ENCODE measurements at places on chromosomes 11 and 22. TPM values are rescaled to one million over a fixed set of nuclear protein-coding genes. Genes with fewer than 3 reads are reported as not detected.

Gene SAA4
- polyA plus RNA-seq, result not detected

Gene SPDYC
- not detected for polyA plus RNA-seq

Gene OR5A1
- not detected for polyA plus RNA-seq

Gene ADAMTS8
- 0.12 TPM for polyA plus RNA-seq

Gene PLEKHB1
- polyA plus RNA-seq, result 0.40 TPM

Gene KRTAP5-7
- 0.56 TPM for polyA plus RNA-seq

Gene INTS4
- 34.5 TPM for polyA plus RNA-seq

Gene OOSP4A
- not detected for polyA plus RNA-seq

Gene ABCC8
- polyA plus RNA-seq, result 13.2 TPM

Gene PGA3
- polyA plus RNA-seq, result not detected

Gene GDPD4
- polyA plus RNA-seq, result not detected

Gene SLC5A4
- not detected for polyA plus RNA-seq

Gene VWA5A
- polyA plus RNA-seq, result 87.3 TPM

Gene DEUP1
- 0.46 TPM for polyA plus RNA-seq

Gene ZNF70
- 1.3 TPM for polyA plus RNA-seq

Gene UPK3A
- polyA plus RNA-seq, result not detected

Gene B3GAT3
- polyA plus RNA-seq, result 127 TPM

Gene ZNF280B
- polyA plus RNA-seq, result 2.3 TPM

Gene RBMXL2
- polyA plus RNA-seq, result not detected

Gene TYR
- polyA plus RNA-seq, result not detected

Gene MOGAT2
- polyA plus RNA-seq, result not detected

Gene SLC22A6
- not detected for polyA plus RNA-seq

Gene MFRP
- not detected for polyA plus RNA-seq

Gene C1QTNF6
- 7.9 TPM for polyA plus RNA-seq

Gene C11orf97
- not detected for polyA plus RNA-seq

Gene FJX1
- polyA plus RNA-seq, result 56.3 TPM

Gene PDE3B
- 13.1 TPM for polyA plus RNA-seq

Gene VPREB3
- polyA plus RNA-seq, result not detected

Gene CD6
- polyA plus RNA-seq, result not detected

Gene TCN1
- not detected for polyA plus RNA-seq

Gene ELMOD1
- polyA plus RNA-seq, result 11.9 TPM

Gene FAM83F
- 0.02 TPM for polyA plus RNA-seq

Gene TST
- 5.8 TPM for polyA plus RNA-seq

Gene PKDREJ
- not detected for polyA plus RNA-seq

Gene EXPH5
- not detected for polyA plus RNA-seq

Gene JHY
- polyA plus RNA-seq, result 0.37 TPM

Gene IGF2
- polyA plus RNA-seq, result not detected

Gene GP1BB
- 40.7 TPM for polyA plus RNA-seq

Gene ZNF214
- polyA plus RNA-seq, result 7.6 TPM

Gene C11orf21
- polyA plus RNA-seq, result not detected

Gene PTGDR2
- polyA plus RNA-seq, result 0.51 TPM

Gene TRIM21
- polyA plus RNA-seq, result not detected

Gene TSGA10IP
- 0.53 TPM for polyA plus RNA-seq

Gene CD3E
- polyA plus RNA-seq, result not detected

Gene CCDC87
- polyA plus RNA-seq, result 0.48 TPM

Gene CSNK2A3
- 1.9 TPM for polyA plus RNA-seq

Gene GPR83
- polyA plus RNA-seq, result 0.74 TPM

Gene CSRP3
- not detected for polyA plus RNA-seq

Gene DCHS1
- 42.4 TPM for polyA plus RNA-seq

Gene FGF4
- polyA plus RNA-seq, result not detected

Gene OR4A16
- polyA plus RNA-seq, result not detected

Gene GGT5
- polyA plus RNA-seq, result 0.12 TPM

Gene UPK2
- 0.38 TPM for polyA plus RNA-seq

Gene SLC22A25
- not detected for polyA plus RNA-seq
